ENCODE measurements at places on chromosomes 7 and 10.

- no peak for DNase-seq
These were observed 62.1 kb downstream of the MET start for GRCh38 chr7:116733924-116734580.

DNA sequence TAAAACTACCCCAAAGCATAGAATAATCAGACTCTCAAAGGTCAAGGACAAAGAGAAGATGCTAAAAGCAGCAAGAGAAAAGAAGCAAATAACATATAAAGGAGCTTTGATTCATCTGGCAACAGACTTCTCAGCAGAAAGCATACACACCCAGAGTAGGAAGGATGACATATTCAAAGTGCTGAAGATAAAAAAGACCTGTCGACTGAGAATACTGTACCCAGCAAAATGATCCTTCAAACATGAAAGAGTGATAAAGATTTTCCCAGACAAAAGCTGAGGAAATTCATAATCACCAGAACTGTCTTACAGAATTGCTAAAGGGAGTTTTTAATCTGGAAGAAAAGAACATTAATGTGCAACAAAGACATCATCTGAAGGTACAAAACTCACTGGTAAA is 14.9 kb downstream of the KCNK18 start:
- DNase-seq = no peak

DNA sequence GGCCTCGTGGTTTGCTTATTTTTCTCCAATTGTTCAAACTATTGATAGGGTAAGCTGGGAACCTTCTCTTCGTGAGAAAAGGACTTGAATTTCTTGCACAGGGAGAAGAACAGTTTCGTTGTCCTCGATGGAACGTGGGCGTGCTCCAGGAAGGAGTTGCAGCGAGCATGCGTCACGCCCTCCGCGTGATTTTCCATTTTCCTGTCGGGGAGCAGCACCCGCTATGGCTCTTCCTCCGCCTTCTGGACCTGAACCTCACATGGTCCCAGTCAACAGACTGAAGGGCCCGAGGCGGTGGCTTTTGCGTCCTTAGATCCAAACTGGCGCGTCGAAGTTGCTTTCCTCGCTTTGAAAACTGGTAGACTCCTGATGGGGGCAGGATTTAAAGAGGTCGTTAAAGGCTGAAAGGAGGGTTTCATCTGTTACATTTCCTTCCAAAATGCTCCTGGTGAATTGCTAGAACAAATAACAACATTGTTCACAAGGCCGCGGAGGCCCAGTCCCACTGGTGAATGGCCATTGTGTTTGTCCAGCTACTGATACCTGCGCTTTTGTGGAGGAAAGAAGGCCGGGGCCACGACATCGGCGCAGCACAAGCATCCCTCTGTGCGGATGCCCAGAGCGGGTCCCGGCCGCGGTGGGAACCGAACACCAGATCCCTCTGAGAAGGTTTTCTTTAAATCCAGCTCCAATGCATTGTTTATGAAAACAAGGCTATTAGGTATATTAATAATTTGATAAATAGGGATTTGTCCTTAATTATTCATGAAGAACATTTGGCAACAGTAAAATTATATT is 75.9 kb downstream of the EBF3 start:
- no peak for DNase-seq

DNA sequence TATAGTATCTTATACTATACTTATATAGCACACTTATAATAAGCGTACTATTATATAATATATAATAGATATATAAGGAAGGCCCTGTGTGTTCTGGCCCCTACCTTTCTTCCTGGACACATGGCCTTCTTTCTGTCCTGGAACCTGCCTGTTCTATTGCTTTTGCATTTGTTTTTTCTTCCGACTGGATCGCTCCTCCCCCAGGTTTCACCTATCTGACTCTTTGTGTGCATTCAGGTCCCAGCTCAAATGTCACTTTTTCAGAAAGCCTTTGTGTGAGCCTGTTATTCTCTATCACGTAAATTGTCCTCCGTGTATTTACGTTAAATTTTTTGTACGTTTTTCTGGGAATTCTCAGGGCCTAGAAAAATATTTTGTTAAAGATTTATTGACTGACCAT is 2.9 kb upstream of the TRIM8 start:
- no peak for DNase-seq

DNA sequence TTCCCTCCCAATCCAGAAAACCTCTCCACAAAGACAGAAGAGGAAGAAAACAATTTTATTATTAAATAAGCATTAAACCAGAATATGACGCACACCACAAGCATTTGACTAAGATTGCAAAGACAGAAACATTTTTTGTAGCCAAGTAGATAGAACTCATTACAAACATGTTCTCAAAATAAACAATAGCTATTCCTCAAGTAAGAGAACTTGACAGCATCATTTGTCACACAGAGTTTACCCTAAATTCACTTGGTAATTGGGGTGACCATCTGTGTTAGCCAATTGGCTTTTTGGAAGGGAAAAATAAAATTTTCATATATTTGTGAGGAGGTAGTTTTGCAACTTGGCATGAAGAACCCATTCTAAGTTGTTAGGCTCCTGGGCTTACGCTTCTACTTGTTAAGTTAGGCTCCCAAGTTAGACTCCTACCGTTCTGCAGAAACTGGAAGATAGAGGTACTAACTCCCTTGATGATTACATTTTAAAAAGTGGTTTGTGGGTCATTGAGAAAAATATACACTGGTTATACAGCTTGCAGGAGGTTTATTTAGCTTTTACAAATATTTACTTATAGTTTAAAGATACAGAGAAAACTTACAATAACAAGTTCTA is 618.6 kb upstream of the CNTNAP2 start:
- no peak for DNase-seq

GRCh38 chr10:43054593-43054992 is 22.3 kb upstream of the RET start:
- no peak for DNase-seq

GRCh38 chr10:86583983-86584382 is 62.4 kb upstream of the WAPL start:
- DNase-seq = no peak

DNA sequence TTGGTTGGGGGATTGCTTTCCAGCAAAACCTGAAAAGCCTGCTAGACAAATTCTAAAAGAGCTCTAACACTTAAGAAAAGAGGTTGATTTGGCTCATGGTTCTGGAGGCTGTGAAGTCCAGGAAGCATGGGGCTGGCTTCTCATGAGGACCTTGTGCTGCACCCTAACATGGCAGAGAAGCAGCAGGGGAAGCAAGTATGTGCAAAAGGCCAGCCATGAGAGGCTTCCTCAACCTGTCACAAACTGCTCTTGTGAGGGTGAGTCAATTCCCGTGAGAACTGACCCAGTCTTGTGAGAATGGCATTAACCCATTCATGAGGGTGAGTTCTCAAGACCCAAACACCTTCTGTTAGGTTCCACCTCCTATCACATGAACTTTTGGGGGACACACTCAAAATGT is 54.3 kb upstream of the IGFBP3 start:
- DNase-seq = no peak

DNA sequence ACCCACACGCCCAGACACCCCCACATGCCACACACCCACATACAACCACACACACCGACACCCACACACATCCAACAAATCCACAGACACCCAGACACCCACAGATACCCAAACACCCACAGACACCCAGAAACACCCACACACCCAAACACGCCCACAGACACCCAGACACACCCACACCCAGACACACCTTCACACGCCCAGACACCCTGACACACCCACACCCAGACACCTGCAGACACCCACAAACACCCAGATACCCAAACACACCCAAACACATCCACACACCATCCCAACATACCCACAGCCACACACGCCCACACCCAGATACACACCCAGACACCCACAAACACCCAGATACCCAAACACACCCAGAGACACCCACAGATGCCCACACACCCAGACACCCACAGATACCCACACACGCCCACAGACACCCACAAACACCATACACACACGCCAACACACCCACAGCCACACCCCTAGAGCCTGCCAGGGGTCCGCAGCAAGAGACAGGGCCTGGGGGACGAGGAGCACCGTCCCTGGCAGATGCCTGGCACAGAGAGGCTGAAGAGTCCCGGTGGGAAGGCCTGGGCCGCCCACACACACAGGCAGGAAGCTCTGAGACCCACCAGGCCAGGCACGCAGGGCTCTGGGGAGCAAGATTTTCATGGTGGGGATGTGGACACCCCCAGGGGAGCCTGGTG is 28.5 kb downstream of the CYP2W1 start:
- no peak for DNase-seq

DNA sequence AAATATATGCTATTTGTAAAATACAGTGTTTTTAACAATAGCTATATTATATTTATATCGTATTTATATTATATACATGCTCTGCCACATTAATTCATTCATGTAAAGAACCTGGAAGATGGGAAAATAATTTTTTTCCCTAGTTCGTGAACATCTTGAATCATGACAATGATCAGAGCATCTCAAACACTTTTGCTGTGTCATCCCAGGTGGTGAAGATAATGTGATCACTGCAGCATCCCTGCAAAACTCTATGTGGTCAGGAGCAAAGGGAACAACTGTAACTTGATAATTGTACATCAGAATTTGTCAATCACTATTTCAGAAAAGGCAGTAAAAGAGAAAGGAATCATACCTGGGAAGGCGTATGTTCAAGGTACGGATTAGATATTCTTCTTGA is 39.3 kb downstream of the RAPGEF5 start:
- DNase-seq = no peak

GRCh38 chr7:141354251-141354650 is 197.0 kb upstream of the AGK start:
- peak; percentile 86 for DNase-seq

GRCh38 chr7:82376739-82377138 is 66.8 kb downstream of the CACNA2D1 start:
- DNase-seq = no peak

GRCh38 chr7:5170251-5170650 is 19.8 kb upstream of the WIPI2 start:
- DNase-seq = no peak

GRCh38 chr10:119555178-119555784 is 12.8 kb upstream of the RGS10 start:
- DNase-seq = no peak

DNA sequence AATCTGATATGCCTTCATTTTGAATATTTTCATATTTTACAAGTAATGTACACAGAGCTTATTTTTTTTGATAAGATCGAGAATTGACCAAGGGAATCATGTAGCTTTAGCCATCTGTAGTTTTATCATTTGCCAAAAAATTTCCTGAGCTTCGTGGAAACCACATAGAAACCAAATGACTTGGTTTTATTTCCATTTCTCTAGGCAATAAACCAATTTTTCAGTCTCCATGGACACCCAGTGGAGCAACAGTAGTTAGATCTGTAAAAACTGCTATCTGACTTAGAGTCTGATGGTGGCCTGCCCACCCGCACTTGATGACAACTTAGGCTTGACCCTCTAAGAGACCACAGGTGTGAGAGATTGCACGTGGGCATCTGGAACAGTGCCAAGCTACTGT is 127.8 kb upstream of the CDK6 start:
- DNase-seq = no peak

- DNase-seq = no peak
These were observed 190.2 kb upstream of the HPS1 start for GRCh38 chr10:98636921-98637329.

GRCh38 chr7:64876792-64877713 is 26.0 kb upstream of the ZNF273 start:
- peak; percentile 81 for DNase-seq

- DNase-seq = no peak
These were observed 71.1 kb downstream of the SAMD9 start for GRCh38 chr7:93046641-93047040.

DNA sequence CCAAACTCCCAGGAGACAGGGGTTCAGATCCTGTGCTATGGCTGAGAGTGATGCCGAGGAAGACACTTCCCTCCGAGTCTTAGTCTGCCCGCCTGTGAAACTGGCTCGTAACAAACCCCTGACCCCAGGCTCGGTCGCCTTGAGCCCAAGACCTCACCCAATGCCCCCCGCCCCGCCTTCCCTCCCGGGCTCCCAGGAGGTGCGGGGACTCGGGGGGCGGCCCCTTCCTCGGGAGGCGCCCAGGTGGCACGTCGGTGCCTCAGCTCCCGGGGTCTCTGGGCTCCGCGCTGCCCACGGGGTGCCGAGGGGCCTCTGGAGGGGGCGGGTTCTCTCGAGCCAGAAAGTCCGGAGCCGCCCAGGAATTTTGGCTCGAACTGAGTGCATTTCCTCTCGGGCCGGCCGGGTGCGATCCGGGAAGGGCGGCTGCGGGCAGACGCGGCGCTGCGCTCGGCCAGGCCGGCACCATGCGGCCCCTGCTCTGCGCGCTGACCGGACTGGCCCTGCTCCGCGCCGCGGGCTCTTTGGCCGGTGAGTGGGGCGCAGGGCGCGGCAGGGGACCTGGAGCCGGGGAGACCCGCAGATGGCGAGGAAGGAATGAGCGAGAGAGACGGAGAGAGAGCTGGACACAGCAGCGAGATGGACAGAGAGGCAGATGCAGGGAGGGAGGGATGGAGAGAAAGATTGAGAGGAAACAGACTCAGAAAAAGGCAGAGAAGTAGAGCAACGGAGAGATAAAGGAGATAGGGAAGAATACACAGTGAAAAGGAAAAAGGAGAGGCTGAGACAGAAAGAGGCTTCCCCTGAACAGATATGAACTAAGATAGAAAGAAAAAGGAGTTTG is at the start of gene PLAC9:
TSS of gene PLAC9 (plus strand) at position 432 of the 841 bp plus-strand sequence. CDS start at position 465, 33 bp downstream.
- peak; percentile 66 for DNase-seq

- DNase-seq = peak; percentile 90
These were observed 24.9 kb downstream of the NRBF2 start for GRCh38 chr10:63157845-63158624.

GRCh38 chr10:126618466-126618865 is 52.0 kb downstream of the C10orf90 start:
- DNase-seq = no peak

DNA sequence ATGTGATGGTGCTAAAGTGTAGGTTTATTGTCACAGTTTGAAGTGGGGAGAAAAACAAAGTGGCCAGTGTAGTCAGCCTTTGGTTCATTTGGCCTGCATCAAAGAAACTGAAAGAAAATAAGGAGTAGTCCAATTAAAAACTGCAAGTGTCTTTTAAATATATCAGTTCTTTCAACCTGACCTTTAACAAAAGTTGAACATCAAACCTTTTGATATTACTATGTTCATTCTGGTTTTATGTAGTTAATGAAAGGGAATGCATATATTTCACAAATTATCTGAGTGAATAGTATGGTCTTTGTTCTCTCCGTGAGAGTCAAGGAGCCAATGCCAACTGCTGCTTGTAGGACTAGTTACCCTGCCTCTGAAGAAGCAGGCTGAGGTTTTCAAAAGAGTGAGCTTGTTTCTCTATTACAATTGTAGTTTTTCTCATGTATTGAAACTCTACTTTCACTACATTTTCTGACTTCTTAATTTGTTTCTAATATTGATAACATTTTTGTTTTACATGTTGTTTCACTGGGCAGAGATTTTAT is 1160.8 kb upstream of the LRRTM3 start:
- peak; percentile 15 for DNase-seq

GRCh38 chr10:45461034-45461433 is 87.0 kb downstream of the ALOX5 start:
- no peak for DNase-seq
